ENCODE measurements at places on chromosomes 5 and 9.

GRCh38 chr5:126864042-126864688, 87.2 kb downstream of the LMNB1 start:
- no peak for DNase-seq

GRCh38 chr5:15752663-15753285, 252.8 kb downstream of the FBXL7 start:
- no peak for DNase-seq

DNA sequence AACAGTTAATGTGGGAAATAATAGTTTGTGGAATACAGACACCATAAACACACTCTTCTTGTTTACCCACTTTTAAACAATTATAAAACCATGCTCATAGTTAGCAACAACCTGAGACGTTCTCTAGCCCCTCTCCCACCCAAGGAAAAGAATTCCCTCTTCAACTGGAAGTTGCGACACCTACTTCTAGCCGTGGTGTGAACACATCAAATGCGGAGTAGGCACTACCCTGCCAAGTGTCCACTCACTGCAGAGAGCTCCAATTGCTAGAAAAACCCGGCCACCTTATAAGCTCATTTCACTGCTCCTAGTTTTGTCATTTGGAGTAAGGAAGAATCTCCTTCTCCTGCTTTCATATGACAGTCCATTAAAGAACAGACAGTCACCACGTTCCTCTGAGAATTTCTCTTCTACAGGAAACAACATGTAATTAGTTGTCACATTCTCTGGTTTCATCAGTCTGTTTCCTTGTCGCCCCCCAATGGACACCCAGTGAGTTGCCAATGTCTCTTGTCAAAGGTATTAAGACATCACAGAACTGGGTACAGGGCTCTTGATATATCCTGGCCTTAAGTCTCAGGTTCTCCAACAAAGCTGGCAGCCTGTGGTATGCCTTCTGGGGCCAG, 47.3 kb downstream of the PRLR start:
- DNase-seq, result no peak

DNA sequence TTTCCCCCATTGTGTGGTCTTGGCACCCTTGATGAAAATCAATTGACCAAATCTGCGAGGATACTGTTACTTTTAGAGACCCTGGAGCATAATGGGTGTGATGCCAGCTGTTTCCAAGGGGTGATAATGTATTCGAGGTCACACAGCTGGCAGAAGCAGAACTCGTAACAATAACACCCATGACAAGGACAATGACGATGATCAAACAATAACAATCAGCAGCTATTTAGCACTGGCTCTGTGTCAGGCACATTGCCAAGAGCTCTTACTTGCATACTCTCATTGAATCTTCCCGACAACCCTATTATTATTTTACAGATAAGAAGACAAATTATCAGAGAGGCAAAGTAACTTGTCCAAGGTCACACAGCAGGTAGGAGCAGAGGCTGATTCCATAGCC, 223.7 kb upstream of the MSX2 start:
- no peak for DNase-seq

DNA sequence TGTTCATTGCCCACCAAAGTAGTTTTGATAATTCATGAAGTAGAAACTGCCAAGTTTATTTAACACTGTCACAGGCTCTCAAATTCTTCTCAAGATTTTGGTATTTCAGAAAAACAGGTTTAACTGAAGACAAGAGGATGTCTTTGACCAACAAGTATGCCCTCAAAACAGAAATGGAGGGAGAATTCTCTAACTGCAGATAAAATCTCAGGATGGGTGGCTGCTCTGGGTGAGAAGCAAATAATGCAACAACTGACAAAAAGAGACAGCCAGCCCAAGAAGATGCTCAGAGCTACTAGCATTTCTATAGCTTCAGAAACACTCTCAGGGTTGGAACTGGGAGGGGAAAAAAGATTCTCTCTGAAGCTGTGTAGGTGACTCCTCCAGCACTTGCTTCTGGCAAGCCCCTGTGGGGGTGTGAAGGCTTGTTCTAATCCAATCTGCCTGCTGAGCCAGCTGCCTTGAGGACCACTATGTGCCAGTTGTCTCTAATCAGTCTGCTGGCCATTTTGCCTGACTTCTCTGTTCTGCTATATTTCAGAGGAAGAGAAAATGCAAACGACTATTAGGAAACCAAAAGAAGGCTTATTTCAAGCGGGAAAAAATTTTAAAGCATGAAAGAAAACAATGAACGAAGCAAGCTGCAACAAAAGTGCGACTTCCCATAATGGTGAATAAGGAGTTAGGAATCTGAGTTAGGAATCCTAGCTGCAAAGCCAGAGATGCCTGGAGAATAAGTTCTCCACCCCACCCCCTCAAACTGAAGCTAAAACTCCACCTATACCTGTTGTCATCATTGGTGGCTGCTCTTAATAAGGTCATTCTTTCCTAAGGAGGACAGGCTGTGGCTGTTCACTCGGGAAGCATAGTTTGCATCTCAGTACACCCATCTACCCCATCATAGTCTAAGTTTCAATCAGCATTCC, 147.5 kb downstream of the GNAQ start:
- no peak for DNase-seq

DNA sequence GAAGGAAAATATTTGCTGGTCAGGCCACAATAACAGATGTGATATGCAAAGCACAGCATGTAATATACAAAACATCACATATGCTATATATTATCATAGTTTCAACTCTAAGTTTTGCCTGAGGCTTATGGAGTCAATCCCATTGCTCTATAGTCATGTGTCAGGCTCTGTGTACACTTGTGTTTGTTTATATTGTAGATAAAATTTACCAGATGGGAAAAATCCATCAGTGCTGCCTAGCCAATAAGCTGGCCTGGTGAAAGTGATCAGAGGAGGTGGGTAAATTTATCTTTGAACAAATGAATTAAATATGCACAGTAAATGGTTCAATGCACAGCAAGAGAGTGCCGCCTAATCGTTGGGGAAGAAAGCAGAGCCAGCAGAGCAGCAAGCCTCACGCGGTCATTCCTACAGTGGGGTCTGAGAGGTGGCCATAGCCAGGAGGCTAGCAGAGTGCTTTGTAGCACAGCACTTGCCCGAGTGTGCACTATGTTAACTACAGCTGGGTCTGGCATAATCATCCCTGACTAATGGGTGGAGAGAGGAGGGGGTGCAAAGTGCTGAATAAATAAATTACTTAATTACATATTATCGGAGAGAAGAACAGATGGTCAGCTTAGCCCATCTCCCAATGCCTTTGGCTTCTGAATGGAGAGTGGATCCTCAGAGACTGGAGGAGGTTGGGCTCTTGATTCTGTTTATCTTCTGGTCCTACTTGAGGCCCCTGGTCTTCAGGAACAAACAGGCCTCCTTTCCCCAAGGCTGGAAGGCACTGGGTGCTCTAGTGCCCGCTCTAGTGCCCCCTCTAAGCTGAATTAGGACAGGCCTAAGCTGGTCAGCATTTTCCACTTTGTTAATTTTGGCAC, 153.5 kb downstream of the MAT2B start:
- no peak for DNase-seq

DNA sequence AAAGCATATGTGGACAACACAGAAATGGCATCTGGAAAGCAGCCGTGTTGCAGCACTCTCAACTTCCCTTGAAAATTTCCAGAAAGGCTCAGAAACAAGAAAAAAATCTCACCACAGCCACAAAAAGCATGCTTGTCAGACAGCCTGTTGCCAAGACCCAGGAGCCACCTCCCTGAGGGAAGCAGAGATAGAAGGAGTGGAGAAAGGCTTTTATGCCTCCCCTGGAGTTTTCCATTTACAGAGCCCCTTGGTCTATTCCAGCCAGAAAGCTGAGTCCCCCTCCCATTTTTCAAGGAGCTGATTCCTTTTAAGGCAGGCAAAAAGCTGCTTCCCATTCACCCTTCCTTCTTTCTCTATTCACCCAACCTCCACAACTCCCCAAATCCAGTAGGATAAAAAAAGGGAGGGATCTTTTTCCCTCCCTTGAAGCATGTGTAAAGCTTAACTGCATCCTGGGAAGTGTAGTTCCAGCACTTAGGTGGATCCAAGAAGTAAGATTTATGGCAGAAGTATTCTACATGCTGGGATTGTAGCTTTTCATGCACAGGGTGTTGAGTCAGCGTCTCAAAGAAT, 37.1 kb upstream of the PALM2AKAP2 start:
- DNase-seq, result no peak

DNA sequence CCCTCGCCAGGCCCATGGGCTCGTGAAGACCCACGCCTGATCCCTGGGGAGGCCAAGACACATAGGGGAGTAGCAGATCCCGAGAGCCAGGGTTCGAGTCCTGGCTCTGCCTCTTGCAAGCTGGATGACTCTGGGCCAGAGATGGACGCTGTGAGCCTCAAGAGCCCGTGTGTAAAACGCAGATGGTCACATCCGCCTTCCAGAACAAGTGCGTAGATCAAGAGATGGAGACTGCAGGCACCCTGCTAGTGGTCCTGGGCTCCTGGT, 8.2 kb downstream of the ST6GALNAC4 start:
- no peak for DNase-seq

GRCh38 chr9:21923694-21924093, 70.5 kb downstream of the CDKN2A start:
- DNase-seq, result no peak
